ENCODE measurements at places on chromosomes 7 and 10.

GRCh38 chr10:11551916-11552602, 59.4 kb downstream of the USP6NL start:
- DNase-seq: no peak

DNA sequence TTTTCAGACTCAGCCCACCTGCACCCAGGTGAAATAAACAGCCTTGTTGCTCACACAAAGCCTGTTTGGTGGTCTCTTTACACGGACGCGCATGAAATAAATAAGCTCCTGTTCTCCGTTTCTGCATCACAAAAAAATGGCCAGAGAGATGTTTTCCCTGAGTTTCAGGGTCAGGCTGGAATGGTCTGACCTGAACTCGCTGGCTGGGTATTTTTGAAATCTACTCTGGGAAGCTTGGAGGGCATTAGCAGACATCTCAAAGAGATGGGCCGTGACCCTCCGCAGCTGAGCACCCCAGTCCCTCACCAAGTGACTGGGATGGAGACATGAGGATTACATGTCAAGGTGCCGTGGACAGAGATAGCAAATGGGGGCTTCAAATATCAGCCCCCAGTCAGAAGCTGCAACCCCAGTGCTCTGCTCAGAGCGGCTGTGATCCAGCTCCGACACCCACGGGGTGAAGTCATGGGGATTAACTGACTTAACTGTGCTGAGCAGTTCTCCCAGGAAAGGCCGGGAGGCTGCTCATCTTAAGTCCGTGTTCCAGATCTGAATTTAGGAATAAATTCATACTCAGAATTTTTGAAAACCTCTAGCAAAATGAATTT, 22.3 kb downstream of the CALML5 start:
- no peak for DNase-seq

DNA sequence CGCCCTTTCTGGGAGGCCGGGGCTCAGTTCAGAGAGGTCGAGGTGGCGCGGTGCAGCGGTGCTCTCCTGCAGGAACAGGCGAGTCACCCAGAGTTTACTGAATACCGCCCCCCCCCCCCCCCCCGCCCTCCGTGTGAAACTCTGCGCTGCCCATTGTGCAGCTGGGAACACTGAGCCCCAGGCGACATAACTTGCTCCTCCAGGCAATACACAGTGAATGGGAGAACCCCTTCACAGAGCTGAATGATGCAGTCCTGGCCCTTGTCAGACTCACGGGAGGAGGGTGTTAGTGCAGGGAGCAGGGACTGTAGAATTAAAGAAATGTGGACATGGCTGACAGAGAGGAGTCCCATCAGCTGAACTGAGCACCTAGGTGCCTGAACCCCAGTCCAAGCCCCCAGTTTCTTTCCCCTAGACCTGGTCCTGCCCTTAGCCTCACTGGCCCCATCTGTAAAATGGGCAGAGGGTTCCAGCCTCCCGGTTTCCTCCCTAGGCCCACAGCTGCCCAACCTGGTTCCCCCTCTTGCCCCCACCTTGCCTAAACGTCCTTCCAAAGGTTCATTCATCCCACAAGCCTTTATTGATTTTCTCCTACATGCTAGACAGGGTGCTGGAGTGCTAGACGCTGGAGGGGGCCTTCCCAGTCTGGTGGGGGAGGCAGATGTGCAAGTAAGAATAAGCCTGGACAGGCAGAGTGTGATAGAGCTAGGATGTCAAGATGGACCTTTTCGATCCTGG, 869 bp upstream of the LOXL4 start:
- no peak for DNase-seq

GRCh38 chr10:128078136-128078969, 47.9 kb downstream of the MKI67 start:
- DNase-seq: no peak

DNA sequence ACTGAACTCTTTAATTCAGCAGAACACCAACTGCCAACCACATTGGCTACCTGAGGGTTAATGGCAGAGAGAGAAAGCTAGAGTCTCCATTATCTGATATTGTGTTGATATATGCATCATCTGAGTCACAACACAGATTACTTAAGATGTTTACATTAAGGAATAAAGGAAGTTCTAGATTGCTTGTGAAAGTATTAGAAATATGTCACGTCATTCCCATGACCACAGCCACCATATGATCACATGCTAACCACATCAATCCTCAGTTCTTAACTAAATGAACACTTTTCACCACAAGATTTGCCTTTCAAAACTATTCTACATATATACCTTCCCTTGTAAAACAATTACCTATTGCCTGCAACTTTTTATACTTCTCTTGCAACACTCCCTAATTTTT, 337.9 kb downstream of the FGFR2 start:
- no peak for DNase-seq

DNA sequence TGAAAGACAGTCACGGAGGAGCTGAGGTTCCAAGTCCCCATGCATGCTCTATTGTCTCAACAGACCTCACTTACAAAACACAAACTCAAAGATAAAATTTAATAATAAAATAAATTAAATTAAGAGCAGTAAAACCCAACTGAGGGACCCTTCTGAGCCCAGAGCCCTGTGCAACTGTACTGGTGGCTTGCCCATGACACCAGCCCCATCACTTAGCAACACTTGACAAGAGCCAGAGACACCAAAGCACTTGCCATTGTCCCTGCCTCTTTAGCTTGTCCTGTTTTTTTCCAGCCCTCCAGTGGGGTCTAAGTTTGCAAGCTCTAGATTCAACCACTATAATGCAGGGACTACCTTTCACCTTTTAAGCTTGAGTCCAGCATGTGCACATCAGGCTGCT, 117.9 kb downstream of the JCAD start:
- DNase-seq: no peak

DNA sequence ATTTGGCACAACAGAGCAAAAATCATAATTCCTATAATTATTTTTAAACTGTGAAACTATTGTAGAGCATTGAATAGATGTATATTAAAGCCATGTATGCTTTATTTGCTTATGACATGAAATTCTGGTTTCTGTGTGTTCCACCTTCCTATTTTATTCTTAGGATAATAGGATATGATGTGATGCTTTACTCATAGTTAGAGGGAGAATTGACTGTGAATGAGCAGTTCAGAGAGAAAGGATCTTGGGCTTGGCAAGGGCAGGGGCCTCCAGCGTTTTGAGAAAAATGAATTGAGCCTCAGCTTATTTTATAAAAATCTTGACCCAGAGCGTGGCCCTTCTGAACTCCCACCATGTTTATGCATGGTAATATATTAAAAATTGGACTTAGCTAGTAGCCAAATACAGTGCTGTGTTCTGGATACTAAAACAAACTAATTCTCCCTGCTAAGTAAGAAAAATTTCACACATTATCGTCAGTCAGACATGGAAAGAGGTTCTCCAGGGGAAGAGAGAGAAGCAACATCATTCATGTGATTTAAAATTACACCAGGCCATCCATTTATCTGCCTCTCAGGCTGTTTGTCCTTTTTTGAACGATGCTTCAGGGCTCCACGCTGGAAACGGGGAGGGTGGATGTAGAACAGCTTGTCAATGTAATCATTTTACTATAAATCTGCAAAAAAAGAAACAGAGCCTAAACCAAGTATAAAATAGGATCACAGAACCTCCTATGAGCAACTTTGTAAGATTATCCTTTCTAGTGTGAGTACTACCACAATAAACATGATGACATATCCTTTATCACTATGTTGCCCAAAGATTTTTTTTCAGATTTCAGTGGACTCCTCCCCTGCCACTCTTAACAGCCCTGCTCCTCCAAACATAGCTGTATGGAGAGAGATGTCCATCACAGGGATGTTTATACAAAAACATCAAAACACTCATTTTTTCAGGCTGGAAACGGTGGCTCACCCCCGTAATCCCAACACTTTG, 258.1 kb upstream of the C7orf33 start:
- no peak for DNase-seq

- no peak for DNase-seq
These were observed 27.7 kb downstream of the PHYH start for GRCh38 chr10:13272164-13272571.

DNA sequence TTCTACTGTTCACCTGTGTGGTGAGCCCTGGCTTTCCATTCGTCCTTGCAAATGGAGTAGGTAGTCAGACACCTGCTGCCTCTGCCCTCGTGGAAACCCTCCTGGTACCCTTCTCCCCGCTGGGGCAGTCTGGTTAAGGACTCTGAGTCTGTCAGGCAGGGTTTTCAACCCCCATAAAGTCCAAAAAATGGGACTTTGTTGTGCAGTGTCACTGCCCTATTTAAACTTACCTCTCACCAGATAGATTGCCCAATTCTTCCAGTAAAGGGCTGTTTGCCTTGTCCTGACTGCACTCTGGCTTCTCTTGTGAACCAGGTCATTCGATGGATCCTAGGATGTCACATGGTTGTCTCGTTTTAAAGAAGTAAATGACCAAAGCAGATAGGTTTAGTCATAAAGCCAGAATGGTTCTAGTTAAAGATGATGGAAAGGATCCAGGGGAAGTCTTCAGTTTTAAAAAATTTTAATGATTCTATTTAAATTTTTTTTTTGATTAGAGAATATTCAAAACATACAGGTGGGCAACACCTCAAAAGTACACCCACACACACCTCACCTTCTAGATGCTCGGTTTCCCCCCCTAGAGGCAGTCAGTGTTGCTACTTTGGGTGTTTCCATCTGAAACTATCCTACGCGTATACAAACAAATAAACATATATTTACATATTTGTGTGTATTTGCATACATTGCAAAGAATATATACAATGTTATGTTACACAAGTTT, 22.0 kb downstream of the TMEM176B start:
- DNase-seq: no peak

- DNase-seq: no peak
These were observed 72.6 kb downstream of the USP6NL start for GRCh38 chr10:11538834-11539190.

DNA sequence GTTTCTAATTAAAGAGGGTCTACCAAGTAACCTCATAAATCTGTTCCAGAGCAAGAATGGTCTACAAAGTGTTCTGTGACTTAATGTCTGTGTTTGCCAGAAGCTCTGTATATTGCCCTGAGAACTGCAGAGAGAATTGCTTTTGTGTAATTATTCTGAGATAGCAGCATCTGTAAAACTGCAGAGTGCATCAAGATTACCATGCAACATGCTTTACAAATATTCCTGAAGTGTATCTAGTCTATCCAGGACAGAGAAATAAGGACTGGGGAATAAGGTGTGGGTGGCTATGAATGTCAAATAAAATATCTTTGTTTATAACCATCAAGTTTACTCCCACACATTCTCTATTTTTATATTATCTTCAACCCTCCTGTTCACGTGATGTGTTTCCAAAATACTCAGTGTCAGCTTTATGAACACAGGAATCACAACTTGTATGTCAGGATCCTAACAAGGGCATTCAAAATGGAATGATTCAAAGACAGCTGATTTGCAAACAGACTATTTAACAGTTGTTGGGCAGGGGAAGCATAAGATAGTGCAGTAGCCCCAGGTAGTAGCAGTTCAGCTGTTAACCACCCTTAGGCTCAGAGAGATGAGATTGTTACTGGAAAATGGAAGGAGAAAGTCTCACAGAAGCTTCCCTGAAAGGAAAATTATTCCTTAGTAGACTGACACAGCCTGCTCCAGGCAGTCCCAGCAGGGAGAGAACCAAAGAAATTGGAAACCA, 15.3 kb upstream of the LIPA start:
- no peak for DNase-seq

DNA sequence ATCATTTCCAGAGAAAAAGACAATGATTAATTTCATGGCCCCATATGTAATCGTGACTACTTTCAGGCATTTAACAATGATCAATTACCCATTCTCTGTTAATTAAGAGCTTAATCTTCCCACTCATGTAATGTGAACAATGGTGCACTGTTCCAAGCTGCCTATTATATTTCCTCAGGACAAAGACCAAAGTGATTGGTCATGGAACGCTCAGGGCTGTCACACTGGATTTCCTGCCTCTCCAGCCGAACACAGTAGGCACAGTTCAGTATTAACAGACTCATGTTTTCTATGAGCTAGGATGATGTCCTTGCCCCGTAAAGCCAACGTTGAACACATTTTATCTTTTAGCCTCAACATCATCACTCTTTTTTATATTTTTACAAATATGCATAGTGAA, 142.7 kb upstream of the FZD8 start:
- no peak for DNase-seq

DNA sequence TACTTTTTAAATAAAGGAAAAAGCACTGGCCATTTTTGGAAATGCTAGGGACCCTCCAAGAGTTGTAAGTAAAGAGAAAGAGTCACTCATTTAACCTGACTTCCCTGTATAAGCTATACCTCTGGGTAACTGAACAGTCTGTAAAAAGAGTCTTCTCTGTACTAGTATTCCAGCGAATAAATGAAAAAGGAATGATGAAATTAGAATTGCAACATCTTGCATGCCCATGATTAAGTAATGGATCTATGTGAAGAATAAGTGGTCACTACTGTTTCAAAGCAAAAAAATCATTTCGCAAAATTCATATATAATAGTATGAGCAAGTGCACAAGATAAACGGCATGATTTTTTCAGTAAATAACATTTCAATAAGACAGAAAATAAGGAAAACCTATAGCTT, 116.8 kb downstream of the ZFAND4 start:
- no peak for DNase-seq

DNA sequence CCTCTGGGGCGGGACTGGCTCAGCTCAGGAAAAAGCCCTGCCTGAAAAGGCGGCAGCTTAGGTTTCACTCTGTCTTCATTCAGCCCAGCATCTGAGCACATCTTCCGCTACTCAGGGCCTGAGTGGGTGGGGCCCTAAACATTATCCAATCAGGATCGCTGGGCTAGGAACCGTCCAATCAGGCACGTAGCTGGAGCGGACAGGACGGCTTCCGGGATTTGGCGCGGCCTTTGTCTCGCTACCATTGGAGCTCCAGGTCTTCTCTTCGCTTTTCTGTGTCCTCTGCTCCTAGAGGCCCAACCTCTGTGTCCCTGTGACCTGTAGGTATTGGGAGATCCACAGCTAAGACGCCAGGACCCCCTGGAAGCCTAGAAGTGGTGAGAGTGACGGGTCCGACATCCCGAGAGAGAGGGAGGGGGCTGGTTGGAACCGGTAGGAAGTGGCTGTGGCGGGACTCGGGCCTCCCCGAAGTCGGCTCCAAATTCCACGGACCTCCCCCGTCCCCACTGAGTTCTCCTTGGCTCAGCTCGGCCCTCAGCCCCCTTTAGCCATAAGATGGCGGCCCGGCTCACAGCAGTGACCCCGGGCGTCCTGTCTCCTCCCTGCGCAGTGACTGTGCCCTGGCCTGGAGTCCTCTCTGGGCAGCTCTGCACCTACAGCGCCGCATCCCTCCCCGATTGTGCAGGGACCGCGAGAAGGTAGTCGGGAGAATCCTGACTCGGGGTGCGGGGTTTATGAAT, 99.1 kb downstream of the ZNF680 start:
- no peak for DNase-seq

GRCh38 chr7:99109108-99110051, 34.5 kb downstream of the SMURF1 start:
- DNase-seq: no peak

Measured in activated naive CD4-positive, alpha-beta T cell (primary cell).